Hypothalamus (tissue), 51 donors: ENCODE measurements at places on chromosomes 13 and 19.
A peak's percentile ranks its signal among the peaks of the same experiment; 100 is the strongest.

DNA sequence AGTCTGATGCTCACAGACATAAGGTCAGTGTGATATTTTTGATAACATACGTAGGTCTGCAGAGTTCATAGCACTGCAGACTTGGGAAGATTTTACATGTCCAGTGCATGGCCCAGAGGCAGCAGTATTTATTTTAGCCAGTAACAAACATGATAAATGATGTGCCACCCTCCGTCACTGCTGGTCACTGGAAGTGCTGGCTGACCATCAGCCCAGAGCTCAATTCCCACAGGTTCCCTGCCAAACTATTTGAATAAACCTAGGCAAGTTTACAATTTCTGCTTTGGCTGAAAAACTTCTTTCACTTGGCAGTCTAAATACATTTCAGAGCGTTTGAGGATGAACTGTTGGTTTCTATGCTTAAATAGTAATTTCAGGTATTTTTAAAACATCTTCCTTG lies 135.5 kb upstream of the EDNRB start:
- peak; percentile 53 for DNase-seq

- no peak for DNase-seq
Measured at GRCh38 chr19:10271543-10272086, 695 bp downstream of the ICAM1 start.

GRCh38 chr13:68078874-68079273 lies 848.7 kb upstream of the PCDH9 start:
- DNase-seq: no peak

DNA sequence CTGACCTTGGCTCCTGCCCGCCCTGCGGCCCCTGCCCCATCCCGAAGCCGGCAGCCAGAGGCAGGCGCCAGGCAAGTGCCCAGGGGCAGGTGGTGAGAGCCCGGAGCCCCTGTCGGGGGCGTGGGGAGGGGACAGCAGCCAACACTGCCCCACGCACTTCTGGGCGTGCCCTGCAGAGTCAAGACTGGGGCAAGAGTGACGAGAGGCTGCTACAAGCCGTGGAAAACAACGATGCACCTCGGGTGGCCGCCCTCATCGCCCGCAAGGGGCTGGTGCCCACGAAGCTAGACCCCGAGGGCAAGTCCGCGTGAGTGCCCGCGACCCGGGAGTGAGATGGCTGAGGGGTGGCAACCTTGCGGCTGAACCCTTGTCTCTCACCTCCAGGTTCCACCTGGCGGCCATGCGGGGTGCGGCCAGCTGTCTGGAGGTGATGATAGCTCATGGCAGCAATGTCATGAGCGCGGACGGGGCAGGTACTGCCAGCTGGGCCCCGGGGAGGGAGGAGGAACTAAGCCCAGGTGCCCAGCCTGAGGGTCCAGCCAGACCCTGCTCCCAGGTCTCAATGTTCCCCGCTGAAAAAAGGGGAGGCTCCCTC lies 17.3 kb downstream of the ANKRD24 start:
- no peak for DNase-seq

DNA sequence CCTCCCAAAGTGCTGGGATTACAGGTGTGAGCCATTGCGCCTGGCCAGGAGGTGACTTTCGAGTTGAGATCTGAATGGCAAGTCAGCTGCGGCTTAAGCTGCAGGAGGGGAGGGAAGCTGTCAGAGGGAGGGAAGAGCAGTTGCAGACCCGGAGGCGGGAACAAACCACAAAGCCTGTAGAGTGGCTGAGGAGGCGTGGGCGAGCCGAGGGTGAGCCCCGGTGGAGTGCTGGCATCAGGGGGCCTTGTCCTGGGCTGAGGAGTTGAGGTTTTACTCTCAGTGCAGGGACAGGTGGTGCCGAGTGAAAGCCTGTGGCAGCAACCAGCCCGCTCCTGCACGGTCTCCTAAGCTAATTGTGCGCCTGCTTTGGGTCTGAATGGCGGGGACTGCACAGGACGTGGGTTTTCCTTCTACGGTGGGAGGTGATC lies 24.2 kb downstream of the PPP1R37 start:
- DNase-seq: no peak

DNA sequence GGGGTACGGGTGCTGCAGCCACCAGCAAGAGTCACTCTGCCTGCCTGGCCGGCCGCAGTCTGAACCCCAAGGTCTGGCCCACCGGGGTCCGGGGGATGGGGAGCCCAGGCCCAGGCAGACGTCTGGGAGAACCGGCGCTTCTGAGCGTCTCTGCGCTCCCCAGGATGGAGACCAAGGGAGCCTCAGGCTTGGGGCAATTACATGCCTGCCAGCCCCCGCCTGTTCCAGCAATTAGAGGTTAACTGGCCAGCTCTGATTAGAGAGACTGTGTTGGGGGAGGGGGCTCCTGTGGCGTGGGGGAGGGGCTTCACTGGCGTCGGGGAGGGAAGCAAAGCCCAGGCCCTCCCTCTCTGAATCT lies 11.9 kb downstream of the MEIS3 start:
- DNase-seq: no peak

- no peak for DNase-seq
Measured at GRCh38 chr19:16022681-16023080, 53.6 kb upstream of the TPM4 start.

GRCh38 chr13:40331802-40332201 lies 334.6 kb downstream of the FOXO1 start:
- DNase-seq: no peak

GRCh38 chr19:35545855-35546381 lies 492 bp downstream of the TMEM147 start:
- no peak for DNase-seq

DNA sequence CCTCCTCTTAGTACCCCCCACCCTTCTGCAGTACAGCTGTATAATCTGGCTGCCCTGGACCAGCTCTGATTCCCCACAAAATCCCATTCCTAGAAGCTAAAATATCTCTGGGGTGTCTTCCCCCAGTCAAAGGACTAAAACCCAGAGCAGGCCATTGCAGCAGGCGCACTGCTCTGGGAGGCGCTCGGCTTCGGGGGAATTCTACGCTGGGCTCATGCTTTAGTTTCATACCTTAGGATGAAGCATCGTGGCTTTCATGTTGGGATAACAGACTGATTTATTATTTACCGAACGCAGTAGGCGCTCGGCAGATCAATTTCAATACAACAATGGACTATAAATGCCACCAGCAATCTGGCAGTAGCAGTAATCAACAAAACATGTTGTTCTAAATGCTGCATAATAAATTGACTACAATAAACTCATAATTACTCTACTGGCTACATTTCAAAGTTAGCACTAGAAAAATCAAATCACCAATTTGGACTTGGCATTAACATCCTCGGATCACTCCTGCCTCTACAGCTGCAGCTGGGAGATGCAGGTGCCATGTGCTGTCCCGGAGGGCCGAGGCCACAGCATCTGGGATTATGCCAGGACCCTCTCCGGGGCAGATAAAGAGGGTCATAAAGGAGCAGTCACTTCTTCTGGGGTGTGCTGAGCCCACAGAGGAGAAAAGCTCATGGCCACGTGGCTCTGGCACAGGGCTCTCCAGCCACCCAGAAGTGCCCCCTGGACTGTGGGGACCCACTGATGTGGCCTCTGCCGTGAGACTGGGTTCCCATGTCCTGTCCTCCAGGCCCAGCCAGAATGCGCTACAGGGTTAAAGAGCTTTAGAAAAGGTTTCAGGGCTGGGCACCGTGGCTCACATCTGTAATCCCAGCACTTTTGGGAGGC lies 35.3 kb downstream of the CEBPG start:
- no peak for DNase-seq

- DNase-seq: no peak
Measured at GRCh38 chr13:90068658-90069057, 1278.8 kb upstream of the MIR17HG start.

GRCh38 chr19:47428177-47428894 lies 9.0 kb upstream of the MEIS3 start:
- DNase-seq: peak; percentile 66

DNA sequence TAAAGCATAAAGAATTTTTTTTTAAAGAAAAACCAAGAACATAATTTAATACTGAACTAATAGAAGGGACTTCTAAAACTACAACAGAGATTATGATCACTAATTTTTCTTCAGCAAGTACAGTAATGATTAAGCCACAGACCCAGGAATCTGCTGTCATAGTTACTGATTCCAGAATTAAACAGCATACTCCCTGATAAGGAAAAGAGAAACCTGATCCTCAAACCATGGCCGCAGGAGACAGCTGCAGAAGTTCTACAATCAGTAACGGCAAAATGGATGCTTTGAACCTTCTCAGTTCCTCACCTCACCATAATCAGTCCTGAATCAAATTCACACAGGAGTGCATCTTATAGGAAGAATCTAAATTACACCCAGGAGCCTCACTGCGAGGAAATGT lies 939.0 kb upstream of the SLITRK1 start:
- no peak for DNase-seq

DNA sequence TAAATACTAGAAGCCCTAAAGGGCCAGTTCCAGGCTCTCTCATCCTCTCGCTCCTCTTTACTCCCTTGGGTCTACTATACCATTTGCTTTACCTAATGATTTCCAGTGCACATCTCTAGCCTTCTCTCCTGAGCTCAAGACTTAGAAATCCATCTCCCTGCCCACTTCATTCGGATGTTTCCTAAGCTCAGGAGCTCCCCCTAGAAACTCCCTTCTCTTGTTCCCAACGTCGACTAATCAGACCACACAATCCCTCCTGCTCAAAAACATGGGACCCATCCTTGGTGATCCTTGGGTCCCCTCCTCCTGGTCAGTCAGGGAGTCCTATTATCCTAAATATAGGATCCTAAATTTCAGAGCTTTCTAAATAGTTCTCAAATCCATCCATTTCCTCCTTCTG lies 21.1 kb upstream of the STK24 start:
- no peak for DNase-seq

- DNase-seq: no peak
Measured at GRCh38 chr13:54194233-54195024, 1165.8 kb downstream of the OLFM4 start.

DNA sequence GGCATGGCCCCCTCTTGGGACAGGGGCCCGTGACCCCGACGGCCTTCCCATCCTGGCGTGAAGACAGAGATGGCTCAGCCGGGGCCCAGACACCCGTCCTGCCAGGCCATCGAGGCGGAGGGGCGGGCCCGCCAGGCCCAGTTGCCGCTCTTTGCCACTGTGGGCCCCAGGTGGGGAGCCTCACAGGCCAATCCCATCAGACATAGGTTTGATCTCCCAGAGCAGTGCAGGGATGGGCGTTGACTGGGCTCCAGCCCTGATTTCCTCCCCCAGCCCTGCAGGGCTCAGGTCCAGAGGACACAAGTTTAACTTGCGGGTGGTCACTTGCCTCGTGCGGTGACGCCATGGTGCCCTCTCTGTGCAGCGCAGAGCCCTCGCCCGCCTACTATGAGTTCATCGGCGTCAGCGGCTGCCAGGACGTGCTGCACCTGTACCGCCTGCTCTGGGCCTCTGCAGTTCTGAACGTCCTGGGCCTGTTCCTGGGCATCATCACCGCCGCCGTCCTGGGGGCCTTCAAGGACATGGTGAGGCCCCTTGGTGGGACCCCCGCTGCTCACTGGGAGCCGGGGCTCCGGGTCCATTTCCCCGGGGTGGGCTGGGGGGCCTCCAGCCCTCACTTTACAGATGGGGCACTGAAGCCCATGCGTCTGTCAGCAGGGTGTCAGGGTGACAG lies 42.4 kb downstream of the TMEM255B start:
- DNase-seq: no peak

- DNase-seq: no peak
Measured at GRCh38 chr13:102392481-102393209, 9.2 kb downstream of the FGF14 start.

GRCh38 chr19:34431681-34432402 lies 3.7 kb downstream of the UBA2 start:
- DNase-seq: no peak

DNA sequence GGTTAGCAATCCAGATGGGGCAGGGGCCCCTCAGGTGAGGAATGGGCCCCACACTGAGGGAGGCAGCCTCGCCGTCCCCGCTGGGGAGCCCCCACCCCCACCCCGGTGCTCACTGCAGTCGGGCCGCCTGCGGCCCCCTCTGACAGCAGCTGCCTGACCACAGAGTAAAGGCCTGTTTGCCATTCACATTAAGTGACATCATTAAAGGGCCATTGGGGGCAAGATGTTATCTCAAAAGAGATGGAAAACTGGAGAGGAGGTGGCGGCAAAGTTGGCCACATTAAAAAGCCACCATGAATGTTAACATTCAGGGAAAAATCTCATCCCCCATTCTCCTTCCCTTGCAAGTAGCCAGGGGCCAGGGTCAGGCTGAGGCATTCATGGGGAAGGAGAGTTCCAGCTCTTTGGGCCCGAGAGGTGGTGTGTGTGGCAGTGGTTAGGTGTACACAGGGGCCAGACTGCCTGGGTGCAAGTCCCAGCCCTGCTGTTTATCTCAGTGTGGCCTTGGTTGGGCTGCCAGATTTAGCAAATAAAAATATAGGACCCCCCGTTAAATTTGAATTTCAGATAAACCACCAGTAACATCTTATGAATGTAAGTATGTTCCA lies 20.9 kb downstream of the VSTM2B start:
- DNase-seq: no peak

DNA sequence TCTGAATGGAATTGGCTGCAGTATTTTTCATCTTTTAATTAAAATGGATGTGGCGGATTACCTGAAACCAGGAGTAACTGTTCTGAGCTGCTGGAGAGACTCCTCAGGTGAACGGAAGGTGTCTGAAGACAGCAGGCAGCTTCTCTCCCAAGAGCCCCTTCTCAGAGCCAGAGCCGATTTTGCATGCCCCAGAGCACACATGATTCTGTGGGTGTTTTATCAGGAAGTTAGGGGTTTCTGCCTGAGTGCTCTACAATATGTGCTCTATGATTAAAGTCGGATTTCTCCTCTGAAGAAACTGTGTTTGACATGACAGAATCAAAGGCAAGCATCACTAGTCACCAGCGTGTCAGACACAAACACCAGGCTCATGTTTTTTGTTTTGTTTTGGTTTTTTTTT lies 60.7 kb upstream of the MCF2L start:
- DNase-seq: no peak

GRCh38 chr19:29714953-29715700 lies at the start of gene C19orf12:
Gene C19orf12 (minus strand): TSS chr19:29715261. CDS start chr19:29708413, 6,848 bp downstream.
- peak; percentile 65 for DNase-seq

DNA sequence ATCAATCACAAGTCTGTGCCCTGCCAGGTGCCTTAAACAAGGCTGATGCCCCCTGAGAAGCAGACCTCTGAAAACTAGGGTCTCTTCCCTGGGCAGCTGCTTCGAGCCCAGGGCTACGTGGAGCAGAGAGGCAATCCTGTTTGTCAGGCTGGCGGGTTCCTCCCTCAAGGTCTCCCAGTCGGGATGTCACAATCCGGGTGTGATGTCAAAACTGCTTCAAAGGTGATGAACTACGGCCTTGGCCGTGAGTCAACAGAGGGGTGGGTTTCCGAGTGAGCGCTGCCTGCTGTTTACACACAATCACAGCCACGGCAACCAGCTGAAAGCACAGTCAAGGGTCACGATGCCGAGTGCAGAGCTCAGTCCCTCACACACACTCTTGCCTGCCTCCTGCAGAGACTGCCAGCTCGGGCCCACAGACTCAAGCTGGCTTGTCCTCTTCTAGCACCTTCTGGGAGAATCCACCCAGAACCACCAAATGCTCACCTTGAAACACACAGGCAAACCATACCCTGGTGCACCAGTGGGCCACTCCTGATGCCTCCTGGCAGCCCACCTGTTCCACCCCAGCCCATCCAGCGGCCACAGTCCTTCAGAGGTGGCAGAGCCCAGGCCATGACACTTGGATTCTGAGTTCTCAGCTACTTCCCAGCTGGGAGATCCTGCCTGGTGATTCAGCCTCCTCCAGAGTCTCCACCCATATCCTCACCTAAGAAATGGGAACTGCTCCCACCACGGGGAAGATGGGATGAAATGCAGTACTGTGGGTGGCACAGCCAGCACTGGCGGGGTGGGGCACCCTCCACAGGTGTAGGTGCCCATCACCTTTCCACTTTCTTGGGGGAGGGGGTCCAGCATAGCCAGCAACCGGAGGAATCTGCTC lies 6.8 kb downstream of the ELL start:
- DNase-seq: no peak
